Stimulated activated CD4-positive, alpha-beta T cell treated with anti-CD3 and anti-CD28 coated beads, TNF-alpha, amount 100 ng/mL, for 48 hours (primary cell): ENCODE measurements at places on chromosomes 2 and 18.
A peak's percentile ranks its signal among the peaks of the same experiment; 100 is the strongest.

DNA sequence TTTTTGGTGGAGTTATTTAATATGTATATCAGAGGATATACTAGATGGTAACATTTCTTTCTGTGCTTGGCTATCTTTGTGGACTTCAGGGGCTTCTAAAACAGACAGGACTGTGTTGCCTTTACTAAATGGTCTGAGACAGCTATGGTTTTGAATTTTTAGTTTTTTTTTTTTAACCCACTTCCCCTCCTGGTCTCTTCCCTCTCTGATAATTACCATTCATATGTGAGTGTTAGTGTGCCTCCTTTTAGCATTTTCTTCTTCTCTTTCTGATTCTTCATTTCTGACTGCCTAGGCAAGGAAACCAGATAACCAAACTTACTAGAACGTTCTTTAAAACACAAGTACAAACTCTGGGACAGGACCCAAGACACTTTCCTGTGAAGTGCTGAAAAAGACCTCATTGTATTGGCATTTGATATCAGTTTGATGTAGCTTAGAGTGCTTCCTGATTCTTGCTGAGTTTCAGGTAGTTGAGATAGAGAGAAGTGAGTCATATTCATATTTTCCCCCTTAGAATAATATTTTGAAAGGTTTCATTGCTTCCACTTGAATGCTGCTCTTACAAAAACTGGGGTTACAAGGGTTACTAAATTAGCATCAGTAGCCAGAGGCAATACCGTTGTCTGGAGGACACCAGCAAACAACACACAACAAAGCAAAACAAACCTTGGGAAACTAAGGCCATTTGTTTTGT is 52.7 kb downstream of the SMAD4 start:
- no peak for DNase-seq

DNA sequence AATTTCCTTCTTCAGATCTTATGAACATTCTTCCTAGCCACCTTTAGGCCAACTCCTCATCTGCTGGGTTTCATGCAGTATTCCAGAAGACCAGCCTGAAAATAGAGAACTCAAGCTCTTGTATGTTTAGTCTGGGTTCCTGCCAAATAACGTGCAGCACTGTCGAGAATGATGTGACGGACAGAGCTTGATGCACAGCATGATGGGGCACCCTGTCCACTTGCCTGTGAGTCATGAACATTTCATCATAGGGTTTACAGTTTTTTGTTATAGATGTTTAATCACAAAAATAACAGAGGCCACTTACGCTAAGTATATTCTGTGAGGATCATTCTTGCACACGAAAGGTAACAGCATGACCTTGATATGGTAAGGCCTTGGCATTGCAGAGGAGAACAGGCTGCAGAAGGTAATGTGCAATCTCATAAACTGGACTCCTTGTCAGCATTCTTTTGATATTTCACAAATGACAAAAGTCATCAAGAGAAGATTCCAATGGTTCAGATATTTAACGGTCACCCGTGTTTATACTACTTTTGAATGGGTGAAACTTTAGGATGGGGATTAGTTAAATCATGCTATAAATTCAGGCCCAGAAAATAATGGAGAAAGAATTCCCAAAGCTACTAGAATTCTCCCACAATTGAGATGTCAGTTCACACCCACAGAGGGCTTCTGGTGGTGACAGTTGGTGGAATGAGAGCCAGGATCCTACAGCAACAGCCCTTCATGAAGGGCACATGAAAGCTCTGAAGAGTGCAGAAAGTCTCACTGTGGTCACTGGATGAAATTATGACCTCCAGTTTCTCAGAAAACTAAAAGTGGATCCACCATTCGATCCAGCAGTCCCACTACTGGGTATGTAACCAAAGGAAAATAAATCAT is 396.1 kb upstream of the RAB12 start:
- no peak for DNase-seq

- DNase-seq, result no peak
Observed at GRCh38 chr2:235402422-235402821, 91.4 kb upstream of the AGAP1 start.

DNA sequence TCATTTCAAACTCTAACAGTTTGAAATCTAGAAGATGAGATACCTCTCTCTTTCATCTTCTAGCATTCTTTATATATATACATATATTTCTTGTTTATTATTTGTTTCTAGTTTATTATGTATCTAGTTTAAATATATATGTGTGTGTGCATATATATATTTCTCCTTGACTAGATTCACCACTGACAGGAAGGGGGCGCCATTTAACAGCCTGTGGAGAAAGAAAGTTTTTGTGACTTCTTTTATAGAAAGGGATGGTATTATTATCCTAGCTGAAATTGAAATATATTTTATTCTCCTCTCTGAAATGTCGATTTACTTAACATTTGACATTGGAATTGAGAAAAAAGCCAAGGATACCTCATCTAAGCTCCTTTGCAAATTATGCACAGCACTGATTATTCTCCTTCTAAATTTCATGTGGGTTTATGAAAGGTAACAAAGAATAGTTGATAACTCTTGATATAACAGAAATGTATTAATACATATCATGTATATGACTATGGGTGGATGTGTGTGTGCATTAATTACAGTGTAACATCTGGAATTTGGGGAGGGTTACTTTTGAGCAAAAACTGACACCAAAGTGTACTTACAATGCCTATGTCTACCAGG is 160.7 kb upstream of the NT5C1B start:
- DNase-seq, result peak; percentile 35
